ENCODE measurements at places on chromosomes 12 and 14. TPM values are rescaled to one million over a fixed set of nuclear protein-coding genes. Genes with fewer than 3 reads are reported as not detected.

DNA sequence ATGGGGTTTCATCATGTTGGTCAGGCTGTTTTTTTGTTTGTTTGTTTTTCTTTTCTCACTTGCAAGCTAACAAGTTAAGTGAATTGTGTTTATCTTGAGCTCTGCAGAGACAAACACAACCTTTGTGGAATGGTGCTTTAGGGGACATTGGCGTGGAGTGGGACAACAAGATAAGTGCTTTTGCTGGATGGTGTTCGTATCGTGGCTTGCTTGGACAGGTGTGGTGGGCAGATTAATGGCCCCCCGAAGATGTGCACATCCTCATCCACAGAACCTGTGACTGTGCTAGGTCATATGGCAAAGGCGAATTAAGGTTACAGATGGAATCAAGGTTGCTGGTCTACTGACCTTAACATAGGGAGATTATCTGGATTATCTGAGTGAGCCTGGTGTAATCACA is 7.0 kb downstream of the MLXIP start:
- DNase-seq, result no peak

DNA sequence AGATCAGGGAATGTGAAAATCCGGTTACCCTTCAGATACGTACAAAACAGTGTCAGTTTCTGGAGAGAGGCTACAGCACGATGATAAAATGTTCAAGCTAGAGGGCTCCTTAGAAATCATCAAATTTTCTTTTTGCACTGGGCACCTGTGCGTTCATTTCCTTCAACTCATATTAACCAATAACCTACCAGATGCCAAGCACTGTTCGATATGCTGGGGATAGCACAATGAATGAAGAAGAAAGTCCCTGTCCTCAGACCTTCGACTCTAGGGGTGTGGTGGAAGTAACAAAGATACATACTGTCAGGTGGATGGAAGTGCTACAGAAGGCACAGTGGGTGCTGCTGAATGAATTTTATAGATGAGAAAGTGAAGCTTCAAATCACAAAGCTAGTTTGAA is 172.3 kb downstream of the FOXN3 start:
- DNase-seq, result no peak

The LRP1-AS gene
- not detected for total RNA-seq

The RTL1 gene
- total RNA-seq, result not detected

DNA sequence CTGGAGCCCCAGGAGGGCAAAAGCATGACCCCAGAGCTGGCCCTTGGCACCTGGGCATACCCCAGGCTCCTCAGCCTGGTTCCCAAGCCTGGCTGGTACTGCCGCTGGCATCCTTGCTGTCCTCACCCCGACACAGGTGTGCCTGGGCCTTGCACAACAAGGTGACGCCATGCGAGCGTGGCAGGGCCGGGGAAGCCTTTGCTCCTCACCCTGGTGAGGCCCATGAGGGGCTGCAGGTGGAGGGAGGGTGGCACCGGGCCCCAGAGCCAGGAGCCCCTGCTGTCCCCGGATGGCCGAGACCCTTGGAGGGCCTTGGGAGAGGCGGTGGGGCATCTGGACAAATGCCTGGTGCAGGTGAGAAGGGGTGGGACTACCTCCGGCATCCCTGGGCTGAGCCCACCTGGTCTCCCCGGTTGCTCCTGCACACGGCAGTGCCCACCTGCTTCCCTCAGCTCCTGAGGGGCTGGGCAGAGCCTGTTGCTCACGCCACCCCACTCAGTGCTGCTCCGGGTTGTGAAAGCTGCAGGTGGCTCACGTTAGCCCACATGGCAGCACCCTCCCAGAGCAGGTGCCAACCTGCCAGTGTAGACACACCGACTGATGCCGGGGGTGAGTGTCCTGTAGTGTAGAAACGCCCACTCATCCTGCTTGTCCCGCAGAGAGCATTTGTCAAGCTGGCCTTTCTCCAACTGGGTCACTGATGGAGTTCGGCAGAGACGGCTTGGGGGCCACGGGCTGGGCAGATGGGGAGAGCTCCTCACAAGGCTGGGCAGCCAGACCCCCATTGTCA is 24.6 kb upstream of the KIF26A start:
- no peak for DNase-seq

The TAS2R20 gene
- 1.7 TPM for total RNA-seq

DNA sequence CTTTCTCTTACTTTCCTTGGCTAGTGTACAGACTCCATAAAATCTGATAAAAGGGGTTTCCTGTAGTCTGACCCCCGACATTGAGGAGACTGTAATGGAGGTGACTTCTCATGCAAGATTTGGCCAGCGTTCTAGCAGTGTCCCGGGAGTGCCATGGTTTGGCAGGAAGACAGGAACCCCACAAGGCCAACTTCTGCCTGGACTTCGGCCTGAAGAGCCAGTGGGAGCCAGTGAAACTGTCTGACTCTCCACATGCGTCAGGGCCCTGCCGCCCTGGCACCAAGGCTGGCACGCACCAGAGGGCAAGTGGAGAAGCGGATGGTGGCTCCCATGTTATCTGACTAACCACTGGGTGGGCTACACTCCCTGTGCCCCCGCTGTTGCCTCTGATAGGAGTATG is 70.5 kb downstream of the TMEM260 start:
- DNase-seq, result no peak

- DNase-seq, result no peak
These were observed 17.4 kb downstream of the BEGAIN start for GRCh38 chr14:100569734-100570286.

The MMP17 gene
- 5.5 TPM for total RNA-seq

DNA sequence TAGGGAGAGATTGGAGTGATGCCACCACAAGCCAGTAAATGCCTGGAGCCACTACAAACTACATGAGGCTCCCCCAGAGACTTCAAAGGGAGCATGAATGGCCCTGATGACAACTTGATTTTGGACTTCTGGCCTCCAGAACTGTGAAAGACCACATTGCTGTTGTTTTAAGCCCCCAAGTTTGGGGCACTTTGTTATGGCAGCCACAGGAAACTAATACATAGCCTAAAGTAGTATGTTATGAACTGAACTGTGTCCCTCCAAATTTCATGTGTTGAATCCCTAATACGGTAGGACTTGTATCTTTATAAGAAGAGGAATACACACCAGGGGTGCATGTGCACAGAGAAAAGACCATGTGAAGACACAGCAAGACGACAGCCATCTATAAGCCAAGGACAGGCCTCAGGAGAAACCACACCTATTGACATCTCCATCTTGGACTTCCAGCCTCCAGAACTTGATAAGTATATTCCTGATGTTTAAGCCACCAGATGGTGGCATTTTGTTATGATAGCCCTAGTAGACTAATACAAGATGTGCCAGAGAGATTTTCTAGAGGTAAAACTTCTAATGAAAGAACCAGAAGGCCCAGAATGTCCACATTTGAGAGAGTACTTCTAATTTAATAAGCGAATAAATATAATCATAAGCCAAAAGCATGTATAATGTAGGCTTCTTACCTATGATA is 127.1 kb upstream of the BMP4 start:
- DNase-seq, result no peak

Measured in mammary epithelial cell (primary cell).